ENCODE measurements at places on chromosomes 5 and 9.

GRCh38 chr9:90142580-90142979 is 500.0 kb downstream of the DIRAS2 start:
- peak; percentile 42 for DNase-seq

DNA sequence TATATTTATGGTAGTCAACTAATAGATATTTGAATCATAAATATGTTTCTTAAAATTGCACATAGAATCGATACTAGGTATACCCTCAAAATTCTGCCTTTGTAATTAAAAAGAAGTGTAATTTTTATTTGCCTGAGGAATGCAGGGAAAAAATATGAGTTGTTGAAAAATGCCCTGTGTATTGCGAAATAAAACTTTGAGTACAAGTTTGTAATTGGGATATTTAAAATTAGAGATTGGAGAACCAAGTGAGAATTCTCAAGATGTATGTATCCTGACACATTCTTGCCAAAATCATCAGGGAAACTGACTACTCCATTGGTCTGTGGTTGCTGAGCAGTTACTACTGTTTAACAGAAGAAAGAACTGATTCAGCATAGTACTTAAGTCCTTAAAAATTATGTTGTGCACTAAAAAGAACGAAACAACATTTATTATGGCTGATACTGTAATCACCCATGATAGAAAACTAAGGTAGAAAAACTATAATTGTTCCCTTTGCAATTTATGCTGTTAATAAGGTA is 36.0 kb downstream of the ST8SIA4 start:
- DNase-seq = no peak

DNA sequence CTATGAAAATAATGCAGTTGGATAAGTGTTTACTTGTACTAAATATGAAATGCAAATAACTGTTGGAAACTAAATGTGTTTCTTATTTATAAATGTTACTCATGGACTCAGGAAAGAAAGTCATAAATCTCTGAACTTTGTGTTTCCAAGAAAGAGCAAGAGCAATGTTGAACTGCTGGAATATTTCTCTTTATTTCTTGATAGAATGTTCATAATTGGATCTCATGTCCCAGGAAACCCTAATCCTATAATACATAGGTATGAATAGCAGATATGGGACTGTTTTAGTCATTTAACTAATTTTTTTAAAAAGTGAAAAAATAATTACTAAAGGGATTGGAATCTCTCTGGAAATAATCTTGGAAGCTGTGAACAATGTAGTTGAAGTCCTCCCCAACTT is 245.0 kb upstream of the ACTBL2 start:
- DNase-seq = no peak

GRCh38 chr9:95143591-95144561 is 173.6 kb downstream of the FANCC start:
- DNase-seq = no peak

DNA sequence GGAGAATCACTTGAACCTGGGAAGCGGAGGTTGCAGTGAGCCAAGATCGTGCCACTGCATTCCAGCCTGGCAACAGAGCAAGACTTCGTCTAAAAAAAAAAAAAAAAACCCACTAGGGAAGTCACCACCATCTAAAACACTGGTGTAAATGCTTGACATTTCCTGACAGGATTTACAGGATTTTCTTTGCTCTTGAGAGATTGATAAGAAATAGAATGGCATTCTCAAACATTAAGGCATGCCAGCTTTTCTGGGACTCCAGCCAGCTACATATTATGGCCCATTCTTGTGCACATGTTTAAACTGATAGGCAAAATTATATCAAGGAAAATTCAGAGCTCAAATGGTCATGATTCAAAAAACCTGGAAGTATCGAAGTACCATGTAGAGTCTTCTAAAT is 28.7 kb downstream of the GTF3C4 start:
- no peak for DNase-seq

GRCh38 chr5:67025457-67025856 is 171.1 kb downstream of the CD180 start:
- no peak for DNase-seq

- DNase-seq = no peak
Measured at GRCh38 chr9:81686614-81687520, 2.5 kb downstream of the TLE1 start.

- no peak for DNase-seq
Measured at GRCh38 chr9:134456756-134457305, 130.6 kb downstream of the RXRA start.

GRCh38 chr5:73859696-73860095 is 233.7 kb downstream of the ARHGEF28 start:
- DNase-seq = no peak

GRCh38 chr9:21964925-21965385 is 29.2 kb downstream of the CDKN2A start:
- peak; percentile 35 for DNase-seq

DNA sequence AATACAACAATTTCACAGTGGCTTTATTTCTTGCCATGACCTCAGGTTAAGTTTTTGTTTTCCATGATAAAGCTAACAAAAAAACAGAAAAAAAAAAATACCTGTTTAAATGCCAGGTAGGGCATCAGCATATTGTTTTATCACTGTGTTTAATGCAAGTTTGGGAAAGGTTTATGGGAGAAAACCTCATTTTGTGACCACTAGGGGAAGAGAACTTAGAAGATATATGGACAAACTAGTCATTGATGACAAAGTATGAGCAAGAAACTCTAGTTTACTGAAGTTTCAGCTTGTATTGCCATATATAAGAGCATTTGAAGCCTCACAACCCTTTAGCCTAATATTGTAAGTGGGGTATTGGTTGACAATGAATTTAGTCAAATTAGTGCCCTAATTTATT is 1431.4 kb upstream of the CDH18 start:
- DNase-seq = no peak

DNA sequence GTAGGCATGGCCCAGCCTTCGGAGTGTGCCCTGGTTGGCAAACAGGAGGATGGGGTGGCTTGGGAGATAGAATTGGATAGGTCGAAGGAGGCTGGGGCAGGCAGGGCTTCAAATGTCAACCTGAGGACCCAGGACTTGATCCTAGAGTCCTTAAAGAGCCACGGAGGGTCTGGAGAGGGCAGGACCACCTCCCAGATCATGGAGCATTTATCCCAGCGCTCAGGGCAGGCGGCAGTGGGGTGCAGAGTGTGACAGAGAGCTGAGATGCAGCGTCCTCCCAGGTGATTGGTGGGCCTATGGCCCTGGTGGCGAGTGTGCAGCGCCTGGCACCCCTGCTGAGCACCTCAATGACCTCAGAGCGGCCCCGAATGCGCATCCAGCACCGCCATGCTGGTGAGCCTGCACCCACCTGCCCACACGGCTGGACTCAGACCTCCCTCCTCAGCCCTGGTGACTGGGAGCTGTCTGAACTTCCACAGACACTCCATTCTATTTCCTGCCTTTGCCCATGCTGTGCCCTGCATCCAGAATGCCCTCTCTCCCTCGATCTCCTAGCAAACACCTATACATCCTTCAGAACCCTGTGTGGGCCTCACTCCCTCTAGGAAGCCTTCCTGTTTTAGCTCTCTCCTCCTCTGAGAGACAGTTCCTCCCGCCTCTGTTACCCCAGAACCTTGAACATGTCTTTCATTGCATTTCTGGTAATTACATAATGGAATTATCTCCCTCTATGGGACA is 6.3 kb downstream of the ADGRD2 start:
- DNase-seq = no peak

GRCh38 chr9:137374131-137374845 is 48.7 kb downstream of the EXD3 start:
- DNase-seq = no peak

- DNase-seq = no peak
Measured at GRCh38 chr5:139023286-139023685, 148.2 kb upstream of the LRRTM2 start.

GRCh38 chr5:61706751-61707150 is 374.7 kb downstream of the ZSWIM6 start:
- DNase-seq = no peak

DNA sequence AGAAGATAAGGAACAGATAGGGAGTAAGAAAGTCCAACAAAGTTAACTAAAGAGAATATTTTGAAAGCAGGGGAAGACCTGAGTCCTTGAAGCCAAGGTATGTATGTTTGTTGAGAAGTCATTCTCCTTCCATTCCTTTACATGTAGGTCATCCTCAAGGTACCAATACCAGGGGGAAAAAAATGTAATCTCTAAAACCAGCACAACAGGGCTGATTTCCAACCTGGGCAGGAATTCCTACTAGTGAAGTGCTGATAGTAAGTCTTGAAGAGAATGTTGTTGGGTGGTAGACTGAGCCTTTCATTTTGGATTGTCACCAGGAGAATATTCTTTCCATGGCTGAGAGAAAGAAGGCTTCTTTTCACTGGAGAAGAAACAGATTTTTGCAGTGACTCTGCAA is 117.1 kb upstream of the ZNF462 start:
- DNase-seq = no peak

- no peak for DNase-seq
Measured at GRCh38 chr9:36064448-36065037, 27.8 kb downstream of the RECK start.

DNA sequence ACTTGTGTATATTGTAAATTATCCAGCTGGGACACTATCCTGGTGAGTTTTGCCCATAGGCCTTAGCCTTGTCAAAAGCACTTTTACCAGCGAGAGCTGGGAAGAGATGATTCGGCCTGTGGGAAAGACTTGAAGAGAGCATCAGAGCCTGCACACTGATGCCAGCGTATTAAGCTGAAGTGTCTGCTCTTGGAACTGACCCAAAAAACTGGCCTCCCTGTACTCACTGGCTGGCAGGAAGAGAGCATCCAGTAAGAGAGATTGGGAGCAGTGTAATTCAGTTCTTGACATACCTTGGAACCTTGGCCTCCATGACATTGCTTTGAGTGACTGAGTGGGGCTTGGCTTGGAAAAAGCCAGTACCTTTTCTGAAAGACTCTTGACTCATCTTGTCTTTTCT is 73.7 kb downstream of the ZNF462 start:
- DNase-seq = no peak

DNA sequence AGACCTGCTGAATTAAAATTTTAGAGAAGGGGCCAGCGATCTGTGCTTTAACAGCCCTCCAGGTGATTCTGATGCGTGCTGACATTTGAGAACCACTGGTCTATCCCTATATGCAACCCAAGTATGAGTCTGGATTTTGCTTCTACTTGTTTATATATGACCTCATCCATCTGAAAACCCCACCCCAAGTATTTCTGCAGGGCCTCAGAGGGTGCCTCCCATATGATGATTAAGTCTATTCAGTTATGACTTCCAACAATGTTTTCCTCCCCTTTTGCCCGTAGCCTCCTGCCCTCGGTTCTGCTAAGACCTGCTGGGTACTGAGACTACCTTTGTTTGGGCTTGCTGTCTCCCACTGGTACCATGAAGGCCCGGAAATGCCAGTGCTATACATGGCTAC is 376.0 kb upstream of the SMARCA2 start:
- DNase-seq = no peak

DNA sequence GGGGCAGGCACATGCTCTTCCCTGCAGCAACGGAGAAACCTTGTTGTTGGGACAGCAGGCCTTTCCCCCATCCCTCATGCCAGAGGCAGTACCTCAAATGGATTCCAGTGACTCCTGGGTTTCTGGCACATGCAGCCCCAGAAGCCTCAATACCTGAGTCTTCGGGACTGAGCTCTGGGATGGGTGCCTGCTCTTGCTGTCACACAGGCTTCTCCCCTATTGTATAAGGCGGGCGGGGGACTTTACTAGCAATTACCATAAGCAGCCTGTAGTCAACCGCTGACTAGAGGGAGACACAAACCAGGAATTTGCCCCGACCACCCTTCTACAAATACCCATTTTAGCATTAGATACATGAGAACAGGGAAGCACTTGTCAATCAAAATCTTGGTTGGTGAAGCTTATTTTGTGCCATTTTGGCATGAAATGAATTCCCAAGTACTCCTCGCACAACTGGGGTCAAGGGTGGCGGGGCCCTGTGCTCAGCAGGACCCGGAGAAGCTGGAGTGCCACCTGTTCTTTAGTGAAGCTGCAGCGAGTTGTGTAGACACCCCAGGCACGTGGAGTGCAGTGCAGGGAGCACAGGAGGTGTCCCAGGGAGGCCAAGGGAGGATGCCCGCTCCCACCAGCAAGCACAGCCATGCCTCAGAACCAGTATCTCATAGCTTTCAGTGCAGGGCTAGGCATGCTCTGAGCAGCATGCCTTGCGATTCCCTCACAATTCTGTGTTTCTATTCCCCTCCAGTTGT is 21.2 kb downstream of the S1PR3 start:
- no peak for DNase-seq

GRCh38 chr9:71876106-71876505 is 34.9 kb downstream of the ABHD17B start:
- DNase-seq = no peak

DNA sequence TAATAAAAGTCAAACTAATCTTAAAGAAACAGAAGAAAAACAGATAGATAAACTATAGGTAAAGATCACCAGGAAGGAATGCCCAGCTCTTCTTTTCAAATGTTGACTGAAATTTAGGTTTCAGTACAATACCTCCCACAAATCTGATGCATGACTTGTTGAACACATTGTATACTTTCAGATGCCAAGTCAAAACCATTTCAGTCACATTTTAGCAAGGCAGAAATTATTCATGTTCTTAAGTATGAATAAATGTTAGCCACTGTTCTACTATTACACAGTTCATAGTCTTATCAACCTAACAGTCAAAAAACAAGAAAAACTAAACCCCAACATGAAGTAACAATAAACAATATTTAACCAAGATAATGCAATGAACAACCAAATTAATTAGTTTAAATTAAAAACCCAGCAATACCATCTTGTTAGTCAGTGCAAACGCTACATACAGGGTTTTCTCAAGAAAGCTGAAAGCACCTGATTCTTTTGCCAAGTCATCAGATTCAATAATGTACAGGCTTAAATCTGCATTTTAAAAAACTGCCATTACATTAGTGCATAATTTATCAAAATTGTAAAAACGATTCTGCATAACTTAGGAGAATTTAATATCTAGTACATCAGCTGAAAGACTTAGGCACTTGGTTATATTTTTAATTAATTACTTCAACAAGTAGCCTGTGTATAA is 20.0 kb upstream of the PDCL start:
- DNase-seq = no peak

- DNase-seq = no peak
Measured at GRCh38 chr9:33731142-33731541, 64.2 kb upstream of the PRSS3 start.

DNA sequence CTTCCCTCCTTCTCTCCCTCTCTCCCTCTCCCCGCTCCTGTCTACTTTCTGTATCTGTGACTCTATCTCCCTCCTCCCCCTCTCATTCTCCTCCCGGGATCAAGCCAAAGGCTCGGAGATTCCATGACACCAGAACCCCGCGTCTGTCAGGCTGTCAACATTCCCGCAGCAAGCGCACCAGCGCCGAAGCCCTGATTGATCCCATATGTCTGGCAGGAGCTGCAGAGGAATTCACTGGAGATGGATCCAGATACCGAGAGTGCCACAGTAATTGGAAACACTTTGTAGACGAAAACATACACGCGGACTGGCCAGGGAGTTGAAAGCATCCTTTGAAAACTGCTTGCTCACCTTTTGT is 300 bp upstream of the SVEP1 start:
- no peak for DNase-seq

GRCh38 chr5:109965634-109966033 is 275.9 kb downstream of the MAN2A1 start:
- DNase-seq = no peak

- no peak for DNase-seq
Measured at GRCh38 chr9:22395687-22396141, 50.9 kb upstream of the DMRTA1 start.

Measured in activated T-cell treated with anti-CD3 and anti-CD28 coated beads for 24 hours (primary cell).